ENCODE measurements at places on chromosomes 16 and 17.

DNA sequence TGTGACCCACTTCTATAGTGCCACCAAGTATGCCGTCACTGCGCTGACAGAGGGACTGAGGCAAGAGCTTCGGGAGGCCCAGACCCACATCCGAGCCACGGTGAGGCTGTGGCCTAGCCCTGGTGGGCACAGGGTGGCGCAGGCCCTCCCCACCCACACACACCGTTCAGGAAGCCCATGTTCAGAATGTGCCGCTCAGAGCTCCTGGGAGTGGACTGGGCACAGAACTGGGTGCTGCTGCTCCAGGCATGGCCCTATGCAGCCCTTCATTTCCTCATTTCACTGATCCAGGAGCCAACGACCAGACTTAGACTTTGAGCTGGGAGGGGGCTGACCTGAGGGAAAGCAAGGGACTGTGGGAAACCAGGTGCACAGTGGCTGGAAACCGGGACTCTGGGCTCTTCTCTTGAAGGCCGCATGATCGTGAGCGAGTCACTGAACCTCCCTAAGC, 2.4 kb upstream of the MRM1 start:
- no peak for DNase-seq

GRCh38 chr17:78324391-78325075, 35.3 kb downstream of the SOCS3 start:
- peak; percentile 94 for DNase-seq

DNA sequence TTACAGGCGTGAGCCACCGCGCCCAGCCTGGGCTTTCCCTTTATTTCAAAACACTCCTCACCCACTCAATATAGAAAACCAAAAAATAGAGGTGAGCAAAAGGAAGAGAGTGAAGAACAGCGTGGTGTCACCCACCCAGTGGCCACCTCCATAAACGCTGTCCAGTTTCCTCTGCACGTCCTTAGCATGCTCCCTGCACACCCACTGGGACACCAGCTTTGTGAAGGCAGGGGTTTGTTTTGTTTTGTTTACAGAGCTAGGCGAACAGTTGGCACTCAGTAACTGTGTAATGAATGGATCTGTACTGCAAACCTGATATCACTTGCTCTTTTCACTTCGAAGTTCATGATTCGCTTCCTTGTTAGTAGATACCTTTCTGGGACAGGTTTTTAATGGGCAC, 73.0 kb downstream of the PRKCB start:
- DNase-seq, result no peak

DNA sequence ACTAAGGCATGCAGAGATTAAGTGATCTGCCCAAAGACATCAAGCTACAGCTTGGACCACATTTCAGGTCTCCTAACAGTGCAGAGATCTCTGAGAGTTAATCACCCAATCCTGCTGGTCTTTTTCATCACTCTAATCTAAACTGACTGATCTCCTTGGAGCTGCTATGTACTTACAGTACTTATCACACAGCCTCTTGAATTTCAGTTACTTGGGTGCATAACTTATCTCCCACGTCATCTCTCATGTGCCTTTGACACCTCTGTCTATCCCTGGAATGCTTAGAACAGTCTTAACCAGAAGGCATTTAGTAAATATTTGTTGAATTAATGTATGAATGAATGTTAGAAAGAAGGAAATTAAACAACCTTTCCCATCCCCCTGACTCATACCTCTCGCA, 139.0 kb downstream of the SNX11 start:
- DNase-seq, result no peak

- no peak for DNase-seq
Observed at GRCh38 chr16:67644038-67644437, 906 bp upstream of the CARMIL2 start.

DNA sequence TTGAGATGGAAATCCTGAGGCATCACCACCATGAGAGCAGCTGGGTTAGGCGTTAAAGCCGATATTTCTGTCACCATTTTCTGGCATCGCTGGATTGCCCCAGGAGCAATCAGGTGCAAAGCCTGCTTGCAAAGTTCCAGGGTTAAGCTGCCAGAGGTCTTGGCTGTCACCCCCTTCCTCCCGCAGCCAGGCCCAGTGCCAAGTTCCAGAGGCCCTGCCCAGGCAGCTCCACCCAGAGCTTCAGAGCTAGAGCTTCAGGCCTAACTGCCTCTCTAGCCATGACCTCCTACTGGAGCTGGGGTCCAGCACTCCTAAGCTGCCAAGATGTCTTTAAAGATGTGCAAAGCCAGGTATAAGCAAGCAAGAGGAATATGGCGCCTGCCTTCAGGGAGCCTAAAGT, 8.8 kb upstream of the TMEM238L start:
- DNase-seq, result no peak

DNA sequence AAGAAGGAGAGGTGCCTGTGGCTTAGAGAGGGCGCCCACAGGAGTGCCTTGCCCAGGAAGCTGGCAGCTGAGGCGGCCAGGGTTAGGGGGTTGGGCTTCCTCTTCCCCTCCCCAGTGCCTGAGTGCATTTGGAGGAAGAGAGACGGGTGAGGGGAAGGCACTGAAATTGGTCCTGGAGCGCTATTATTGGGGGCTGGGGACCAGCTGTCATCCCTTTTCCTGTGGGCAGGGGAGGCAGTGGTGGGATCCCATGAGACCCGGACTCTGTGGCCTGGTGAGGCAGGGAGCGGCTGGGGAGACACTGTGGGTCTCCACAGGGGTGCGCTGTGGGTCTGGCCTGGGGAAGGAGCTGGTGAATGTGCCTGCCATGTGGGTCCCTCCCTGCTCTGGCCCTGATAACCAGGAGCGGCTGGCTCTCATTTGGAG, 259.7 kb downstream of the SEC14L1 start:
- peak; percentile 47 for DNase-seq

GRCh38 chr17:58747674-58748073, 8.0 kb upstream of the PPM1E start:
- no peak for DNase-seq

DNA sequence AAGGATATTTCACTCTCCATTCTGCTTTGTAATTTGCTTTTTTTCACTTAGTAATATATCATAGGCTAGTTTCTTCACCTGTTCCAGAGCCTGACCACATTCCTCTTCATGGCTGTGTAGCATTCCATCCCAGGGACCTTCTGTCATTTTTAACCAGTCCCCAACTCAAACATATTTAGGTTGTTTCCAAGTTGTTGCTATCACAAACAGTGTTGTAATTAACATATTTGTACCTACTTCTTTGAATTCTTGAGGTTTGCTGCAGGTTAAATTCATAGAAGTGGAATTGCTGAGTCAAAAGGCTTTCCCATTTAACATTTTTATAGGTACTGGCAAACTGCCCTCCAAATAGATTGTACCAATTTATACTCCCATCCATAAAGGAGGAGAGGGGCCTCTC, 65.1 kb upstream of the MED9 start:
- no peak for DNase-seq

DNA sequence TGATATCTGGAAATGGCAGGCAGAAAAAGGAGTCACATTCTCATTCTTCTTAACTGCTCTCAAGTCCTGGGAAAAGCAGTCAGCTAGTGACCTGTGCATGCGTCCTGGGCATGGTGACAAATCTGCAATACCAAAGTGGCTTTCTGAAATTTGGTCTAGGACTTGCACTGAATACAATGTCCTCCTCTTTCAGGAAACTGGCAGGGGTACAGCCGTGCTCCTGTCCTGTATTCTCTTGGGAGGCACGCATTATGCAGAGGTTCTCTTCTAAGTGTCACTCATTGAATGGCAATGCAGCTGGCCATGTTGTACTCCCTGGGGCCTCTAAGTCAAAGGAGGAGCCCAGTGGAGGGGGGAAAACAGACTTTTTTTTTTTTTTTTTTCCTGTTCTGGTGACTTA, 10.6 kb downstream of the PHF12 start:
- no peak for DNase-seq

- DNase-seq, result no peak
Observed at GRCh38 chr17:39963829-39964228, 1.0 kb downstream of the GSDMA start.

DNA sequence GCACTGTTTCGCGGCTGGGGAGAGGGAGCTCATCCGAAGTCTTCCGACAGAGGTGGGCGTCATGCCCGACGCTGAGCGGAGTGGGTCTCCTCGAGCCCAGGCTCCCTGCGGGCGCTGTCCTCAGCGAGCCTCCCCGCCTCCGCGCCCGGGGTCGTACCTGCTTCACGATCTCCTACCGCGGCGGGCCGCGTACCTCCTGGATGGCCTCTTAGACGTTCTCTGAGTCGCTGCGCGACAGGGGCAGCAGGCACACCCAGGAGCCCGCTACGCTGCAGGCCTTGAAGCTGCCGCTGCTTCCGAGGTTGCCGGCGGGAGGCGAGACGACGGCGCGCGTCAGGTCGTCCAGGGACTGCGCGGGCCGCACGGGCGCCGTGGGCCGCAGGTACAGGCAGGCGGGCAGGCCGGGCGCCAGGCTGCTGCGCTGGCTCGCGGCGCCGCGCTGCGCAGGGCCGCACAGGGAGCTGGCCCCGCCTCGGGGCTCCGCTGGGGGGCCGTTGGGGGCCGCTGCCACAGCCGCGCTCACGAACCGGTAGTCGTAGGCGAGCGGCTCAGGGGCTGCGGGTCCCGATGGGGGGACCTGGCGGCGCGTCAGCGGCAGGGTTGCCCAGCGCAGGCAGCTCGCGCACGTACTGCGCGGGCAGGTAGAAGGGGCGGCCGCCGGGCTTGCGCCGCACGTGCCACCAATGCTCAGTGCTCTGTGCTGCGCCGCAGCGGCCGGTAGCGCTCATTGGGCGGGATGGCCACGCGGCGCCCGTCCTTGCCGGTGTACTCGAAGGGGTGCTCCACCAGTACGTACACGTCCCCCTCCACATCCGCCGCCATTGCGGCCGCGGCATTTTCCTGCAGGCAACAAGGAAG, 116.4 kb upstream of the SMURF2 start:
- peak; percentile 32 for DNase-seq

GRCh38 chr16:17780181-17780580, 309.4 kb upstream of the XYLT1 start:
- DNase-seq, result no peak

GRCh38 chr16:53599548-53599947, 96.5 kb upstream of the AKTIP start:
- DNase-seq, result no peak

DNA sequence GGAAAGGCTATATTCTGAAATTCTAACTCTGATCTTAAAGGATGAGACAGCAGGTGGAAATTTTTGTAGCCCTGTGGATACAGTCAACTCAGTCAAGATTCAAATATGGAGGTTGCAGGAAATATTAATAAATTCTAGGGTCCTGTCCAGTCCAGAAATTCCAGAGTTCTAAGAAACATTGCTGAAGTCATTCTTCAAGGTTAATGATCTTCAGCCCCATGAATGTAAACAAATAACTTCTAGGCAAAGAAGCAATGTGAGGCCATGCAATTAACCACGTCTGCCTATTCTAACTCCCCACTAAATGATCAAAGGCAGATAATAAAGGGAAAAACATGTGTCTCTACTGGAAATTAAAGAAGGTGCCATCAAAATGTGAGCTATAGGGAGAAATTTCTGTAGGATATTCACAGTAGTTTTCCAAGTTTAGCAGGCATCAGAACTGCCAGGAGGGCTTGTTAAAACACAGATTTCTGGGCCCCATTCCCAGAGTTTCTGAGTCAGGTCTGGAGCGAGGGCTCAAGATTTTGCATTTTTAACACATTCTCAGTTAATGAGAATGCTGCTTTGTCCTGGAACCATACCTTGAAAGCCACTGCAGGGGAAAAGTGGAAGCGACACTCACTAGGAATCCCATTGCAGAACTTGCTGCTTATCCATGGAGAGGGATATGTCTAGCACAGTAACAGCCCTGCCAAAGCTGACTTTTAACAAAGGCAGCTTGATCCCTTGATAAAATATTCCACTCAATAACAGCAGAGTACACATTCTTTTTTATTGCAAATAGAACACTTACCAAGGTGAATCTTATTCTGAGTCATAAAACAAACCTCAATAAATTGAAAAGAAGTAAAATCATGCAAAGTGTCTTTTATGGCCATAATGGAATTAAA, 61.8 kb downstream of the DNAH3 start:
- DNase-seq, result no peak

DNA sequence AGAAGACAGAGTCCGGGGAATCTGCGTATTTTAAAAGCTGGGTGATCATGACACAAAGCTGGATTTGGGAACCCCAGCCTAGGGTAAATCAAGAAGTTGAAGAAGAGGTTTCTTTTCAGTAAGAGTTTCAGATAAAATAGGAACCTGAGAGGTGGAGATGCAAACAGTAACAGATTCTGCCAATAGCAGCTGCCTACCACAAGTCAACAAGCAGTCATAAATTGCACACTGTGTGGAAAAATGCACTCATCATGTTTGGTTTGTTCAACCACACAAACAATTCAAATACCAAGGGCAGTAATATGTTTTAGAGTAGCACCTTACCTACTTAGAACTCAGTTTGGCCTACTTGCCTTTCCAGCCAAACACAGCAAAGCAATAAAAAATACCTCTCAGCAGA, 14.0 kb downstream of the MYO1D start:
- no peak for DNase-seq

- DNase-seq, result no peak
Observed at GRCh38 chr16:51155199-51155607, 4.1 kb upstream of the SALL1 start.

- DNase-seq, result no peak
Observed at GRCh38 chr17:74691151-74691550, 21.6 kb downstream of the CD300LF start.

DNA sequence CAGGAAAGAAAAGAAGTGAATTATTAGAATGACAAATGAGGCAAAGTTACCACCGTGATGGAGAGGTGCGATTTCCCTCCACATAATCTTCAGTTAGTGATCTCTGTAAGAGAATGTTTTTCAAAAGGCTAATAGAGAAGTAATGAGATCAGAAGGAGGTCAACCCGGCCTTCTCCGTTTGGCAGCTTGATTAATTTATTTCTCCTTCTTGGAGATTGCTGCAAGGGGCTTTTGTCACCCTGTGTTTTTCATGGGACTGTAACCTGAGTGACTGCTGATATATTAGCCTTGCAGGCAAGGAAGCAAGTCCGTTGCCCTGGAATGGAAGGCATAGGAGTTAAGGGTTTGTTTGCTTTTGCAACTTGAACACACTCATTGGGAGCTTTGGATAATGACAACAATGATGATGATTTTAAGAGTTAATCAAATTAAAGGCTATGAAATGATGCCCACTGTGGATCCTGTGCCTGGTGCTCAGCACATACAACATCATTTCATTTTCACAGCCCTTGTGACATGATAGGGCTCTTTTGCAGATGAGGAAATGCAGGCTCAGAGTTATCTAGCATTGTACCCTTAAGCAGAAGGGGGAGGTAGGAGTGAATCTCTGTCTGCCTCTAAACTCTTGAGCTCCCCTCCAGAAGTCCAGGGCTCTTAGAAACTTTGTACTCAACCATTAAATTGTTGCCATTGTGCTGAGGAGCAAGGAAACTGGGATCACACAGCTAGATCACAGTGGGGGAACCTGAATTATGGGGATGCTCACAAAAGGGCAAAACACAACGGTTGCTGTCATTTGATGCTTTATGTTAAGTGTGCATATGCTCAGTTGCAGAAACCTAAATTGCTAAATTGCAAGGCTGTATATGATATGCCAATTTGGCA, 226.3 kb downstream of the WWOX start:
- no peak for DNase-seq

DNA sequence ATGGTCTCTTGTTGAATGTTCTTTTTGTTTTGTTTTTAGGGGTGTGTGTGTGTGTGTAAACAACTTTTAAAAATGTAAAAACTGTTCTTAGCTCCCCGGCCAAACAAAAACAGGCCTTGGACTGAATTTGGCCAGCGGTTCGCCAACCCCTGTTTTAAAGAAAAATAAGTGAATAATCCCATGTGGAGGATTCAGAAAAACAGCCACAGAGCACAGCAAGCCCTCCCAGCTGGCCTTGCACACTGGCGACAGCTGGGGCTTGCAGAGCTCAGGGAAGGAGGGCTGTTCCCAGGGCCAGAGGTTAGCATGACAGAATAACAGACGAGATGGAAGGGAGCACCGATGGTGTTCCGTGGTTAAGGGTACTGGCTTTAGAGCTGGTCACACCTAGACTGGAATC, 39.0 kb downstream of the EMP2 start:
- DNase-seq, result no peak
